CD8-positive, alpha-beta memory T cell (primary cell): ENCODE measurements at places on chromosomes 3 and 15. TPM values are rescaled to one million over a fixed set of nuclear protein-coding genes. Genes with fewer than 3 reads are reported as not detected.

PATL2 gene
- total RNA-seq, result 9.1 TPM

KCTD6 gene
- 5.5 TPM for total RNA-seq

ARPIN gene
- 0.02 TPM for total RNA-seq

MUC13 gene
- total RNA-seq, result not detected

C2CD4A gene
- total RNA-seq, result 0.09 TPM

NAA50 gene
- total RNA-seq, result 199 TPM

- DNase-seq, result peak; percentile 16
- H3K4me1 ChIP-seq, result no peaks in the 10 kb centered on the region
- H3K36me3 ChIP-seq, result no peaks in the 10 kb centered on the region
- H3K4me3 ChIP-seq, result peak overlapping the region; percentile 68
Measured at GRCh38 chr3:115513416-115513800, 109.9 kb upstream of the GAP43 start.

GRCh38 chr3:191331388-191331787 is 1.1 kb upstream of the UTS2B start:
- DNase-seq, result no peak
- H3K27ac ChIP-seq, result no peak overlapping the region
- no peaks in the 10 kb centered on the region for H3K27me3 ChIP-seq
- no peaks in the 10 kb centered on the region for H3K4me1 ChIP-seq
- no peak overlapping the region for H3K4me3 ChIP-seq

- H3K27ac ChIP-seq, result no peak overlapping the region
- peaks cover 60% of the 10 kb centered on the region for H3K36me3 ChIP-seq
- no peaks in the 10 kb centered on the region for H3K4me1 ChIP-seq
- no peak overlapping the region for H3K4me3 ChIP-seq
- no peaks in the 10 kb centered on the region for H3K27me3 ChIP-seq
Measured at GRCh38 chr3:122533931-122534334, 19.2 kb upstream of the KPNA1 start.

DNA sequence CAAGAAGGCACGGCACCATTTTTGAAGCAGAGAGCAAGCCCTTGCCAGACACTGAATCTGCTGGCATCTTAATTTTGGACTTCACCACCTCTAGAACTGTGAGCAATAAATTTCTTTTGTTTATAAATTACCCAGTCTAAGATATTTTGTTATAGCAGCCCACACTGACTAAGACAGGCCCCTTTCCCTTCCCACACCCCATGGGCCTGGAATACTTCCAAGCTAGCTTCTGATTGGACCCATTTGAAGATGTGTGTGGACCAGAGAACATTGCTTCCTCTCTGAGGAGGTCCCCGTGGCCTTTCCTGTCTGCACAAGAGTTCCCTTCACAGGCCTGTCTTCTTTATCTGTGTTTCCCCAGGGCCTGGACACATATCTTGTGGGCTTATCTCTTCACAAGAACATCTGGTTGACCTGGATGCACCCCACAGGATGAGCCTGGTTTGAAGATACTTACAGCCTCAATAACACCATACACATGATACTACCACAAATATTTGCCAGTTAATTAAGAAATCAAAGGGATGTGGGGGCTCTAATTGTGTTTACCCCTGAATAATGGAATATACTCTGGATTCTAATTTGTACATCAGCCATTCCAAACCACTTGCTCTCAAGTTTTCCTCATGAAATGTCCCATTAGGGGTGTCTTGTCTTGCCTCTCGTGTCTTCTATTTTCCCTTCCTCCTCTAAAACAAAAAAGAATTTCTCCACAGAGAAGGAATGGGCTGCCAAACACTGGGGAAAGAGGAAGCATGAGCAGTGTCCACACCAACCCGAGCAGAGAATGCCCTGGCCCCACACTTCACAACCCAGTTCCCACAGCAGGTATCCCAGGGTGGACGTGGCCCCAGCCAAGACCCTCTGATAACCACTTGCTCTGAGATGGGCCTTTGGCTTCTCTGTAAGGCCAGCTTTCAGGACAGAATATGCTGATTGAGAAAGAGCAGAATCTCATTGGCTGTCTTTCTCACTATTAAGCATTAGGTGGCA is 42.5 kb downstream of the GLB1 start:
- H3K4me1 ChIP-seq, result peaks cover 46% of the 10 kb centered on the region
- peaks cover 28% of the 10 kb centered on the region for H3K36me3 ChIP-seq
- peak overlapping the region; percentile 61 for H3K27ac ChIP-seq
- peak overlapping the region; percentile 17 for H3K4me3 ChIP-seq
- no peak for DNase-seq
- no peaks in the 10 kb centered on the region for H3K27me3 ChIP-seq

GRCh38 chr3:139608108-139608380 is 68.5 kb upstream of the RBP1 start:
- no peak overlapping the region for H3K27ac ChIP-seq
- H3K36me3 ChIP-seq, result no peaks in the 10 kb centered on the region
- H3K4me1 ChIP-seq, result no peaks in the 10 kb centered on the region
- H3K27me3 ChIP-seq, result no peaks in the 10 kb centered on the region
- H3K4me3 ChIP-seq, result no peak overlapping the region

GRCh38 chr15:46956456-46956855 is 760.8 kb upstream of the SEMA6D start:
- no peak overlapping the region for H3K27ac ChIP-seq
- H3K4me1 ChIP-seq, result no peaks in the 10 kb centered on the region
- no peaks in the 10 kb centered on the region for H3K36me3 ChIP-seq
- H3K4me3 ChIP-seq, result no peak overlapping the region
- H3K27me3 ChIP-seq, result no peaks in the 10 kb centered on the region

- H3K4me1 ChIP-seq, result no peaks in the 10 kb centered on the region
- no peak overlapping the region for H3K27ac ChIP-seq
- DNase-seq, result no peak
- H3K36me3 ChIP-seq, result no peaks in the 10 kb centered on the region
- H3K4me3 ChIP-seq, result no peak overlapping the region
- H3K27me3 ChIP-seq, result peaks cover 1% of the 10 kb centered on the region
Measured at GRCh38 chr15:51104512-51104911, 9.8 kb upstream of the TNFAIP8L3 start.

DNA sequence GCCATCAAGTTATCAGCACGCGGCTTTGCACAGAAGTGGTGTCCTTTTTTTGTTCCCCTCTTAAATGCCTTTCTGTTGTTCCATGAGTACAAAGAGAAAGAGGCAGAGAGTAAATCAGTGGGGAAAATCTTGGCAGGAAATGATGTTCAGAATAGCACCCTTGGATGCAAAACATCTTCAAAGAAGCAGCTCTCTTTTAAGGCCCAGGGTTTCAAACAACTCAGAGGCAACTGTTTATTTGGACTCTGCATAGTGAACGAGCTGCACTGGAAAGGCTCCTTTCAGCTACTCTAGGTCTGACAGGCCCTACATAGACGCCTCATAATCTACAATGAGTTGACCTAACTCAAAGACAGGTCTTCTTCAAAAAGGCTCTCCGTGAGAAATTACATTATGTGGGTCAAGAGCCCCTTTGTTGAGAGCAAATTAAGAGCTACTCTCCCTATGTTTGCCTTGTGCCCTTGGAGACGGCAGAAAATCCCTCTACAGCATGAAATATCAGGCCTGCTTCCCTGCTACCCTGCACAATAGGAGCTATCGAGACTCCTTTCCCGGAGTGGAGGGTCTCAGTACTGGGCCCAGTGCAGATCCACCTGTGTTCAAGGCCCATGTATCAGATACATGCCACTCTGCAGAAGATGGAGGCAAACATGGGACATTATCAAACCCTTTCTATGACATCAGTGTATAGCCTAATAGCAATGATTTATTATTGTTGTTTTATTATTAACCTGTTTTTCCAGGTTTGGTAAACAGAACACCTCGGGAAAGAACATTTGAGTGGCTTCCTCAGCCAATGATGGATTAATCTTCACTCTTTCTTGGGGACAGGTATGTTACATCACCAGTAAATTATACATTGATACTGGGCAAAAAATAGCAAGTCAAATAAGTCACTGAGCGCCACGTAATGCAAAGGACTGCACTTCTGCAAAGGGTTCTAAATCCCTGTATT is 53.1 kb downstream of the HEG1 start:
- no peaks in the 10 kb centered on the region for H3K27me3 ChIP-seq
- peaks cover 39% of the 10 kb centered on the region for H3K36me3 ChIP-seq
- H3K4me1 ChIP-seq, result peaks cover 21% of the 10 kb centered on the region
- H3K4me3 ChIP-seq, result no peak overlapping the region

DNA sequence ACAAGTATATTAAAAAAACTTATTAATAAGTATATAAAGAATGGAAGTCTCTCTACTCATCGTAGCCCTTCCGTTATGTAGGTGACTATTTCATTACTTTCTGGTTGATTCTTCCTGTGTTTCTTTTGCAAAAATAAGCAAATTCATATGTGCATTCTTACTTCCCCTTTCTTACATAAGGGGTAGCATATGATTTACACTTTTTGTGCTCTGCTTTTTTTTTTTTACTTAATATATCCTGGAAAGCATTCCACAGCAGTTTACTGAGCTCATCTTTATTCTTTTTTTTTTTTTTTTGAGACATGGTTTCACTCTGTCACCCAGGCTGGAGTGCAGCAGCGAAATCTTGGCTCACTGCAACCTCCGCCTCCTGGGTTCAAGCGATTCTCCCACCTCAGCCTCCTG is 12.9 kb downstream of the SCAMP5 start:
- DNase-seq, result no peak
- H3K4me1 ChIP-seq, result no peaks in the 10 kb centered on the region
- H3K27ac ChIP-seq, result no peak overlapping the region
- H3K36me3 ChIP-seq, result no peaks in the 10 kb centered on the region

DNA sequence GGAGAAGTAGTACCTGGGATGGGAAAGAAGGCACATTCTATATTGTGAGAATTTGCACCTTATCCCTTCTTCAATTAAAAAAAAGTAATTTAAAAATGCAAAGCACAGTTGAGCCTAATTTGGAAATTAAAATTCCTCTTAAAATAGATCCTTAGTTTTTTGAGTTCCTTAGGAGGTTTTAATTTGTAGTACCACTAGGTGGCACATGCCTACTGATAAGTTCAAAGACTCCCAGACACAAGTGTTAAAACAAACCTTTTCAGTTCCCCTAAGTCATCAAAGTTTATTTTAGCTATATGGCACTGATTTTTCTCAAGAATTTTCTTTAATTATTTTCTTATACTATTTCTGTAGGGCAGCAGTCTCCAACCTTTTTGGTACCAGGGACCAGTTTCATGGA is 127.6 kb upstream of the AZI2 start:
- no peak overlapping the region for H3K27ac ChIP-seq
- no peaks in the 10 kb centered on the region for H3K27me3 ChIP-seq
- H3K4me3 ChIP-seq, result no peak overlapping the region
- no peaks in the 10 kb centered on the region for H3K36me3 ChIP-seq

DNA sequence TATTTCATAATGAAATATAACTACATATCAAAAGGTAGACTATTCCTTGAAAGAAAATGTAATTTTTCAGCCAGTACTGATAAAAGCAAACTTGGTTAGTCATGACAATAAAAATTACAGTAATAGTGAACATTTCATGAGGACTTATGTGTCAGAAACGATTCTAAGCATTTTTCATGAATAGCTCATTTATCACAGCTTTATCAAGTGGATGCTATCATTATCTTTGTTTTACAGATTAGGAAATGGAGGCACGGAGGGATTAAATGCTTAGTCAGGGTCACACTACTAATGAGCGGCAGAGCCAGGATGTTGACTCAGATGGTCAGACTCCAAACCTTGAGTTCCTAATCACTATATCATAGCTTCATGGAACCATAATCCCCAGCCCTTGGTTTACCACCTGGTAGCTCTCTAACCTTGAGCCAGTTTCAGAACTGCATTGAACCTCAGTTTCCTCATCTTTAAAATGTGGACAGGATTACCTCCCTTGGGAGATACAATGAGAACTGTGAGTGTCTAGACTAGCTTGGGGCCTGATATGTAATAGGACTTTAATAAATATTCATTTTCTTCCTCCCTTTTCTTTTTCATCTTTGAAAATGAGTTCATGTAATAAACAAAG is 85.4 kb downstream of the TNIK start:
- peaks cover 45% of the 10 kb centered on the region for H3K4me1 ChIP-seq
- H3K4me3 ChIP-seq, result no peak overlapping the region
- H3K27me3 ChIP-seq, result no peaks in the 10 kb centered on the region
- no peak for DNase-seq
- no peaks in the 10 kb centered on the region for H3K36me3 ChIP-seq
- H3K27ac ChIP-seq, result no peak overlapping the region

GRCh38 chr3:377158-377561 is 180.6 kb downstream of the CHL1 start:
- no peak overlapping the region for H3K4me3 ChIP-seq
- no peak for DNase-seq
- no peaks in the 10 kb centered on the region for H3K4me1 ChIP-seq
- no peaks in the 10 kb centered on the region for H3K27me3 ChIP-seq
- H3K36me3 ChIP-seq, result no peaks in the 10 kb centered on the region

- DNase-seq, result no peak
- H3K4me3 ChIP-seq, result no peak overlapping the region
- H3K4me1 ChIP-seq, result no peaks in the 10 kb centered on the region
- no peaks in the 10 kb centered on the region for H3K36me3 ChIP-seq
Measured at GRCh38 chr3:56187051-56187450, 281.2 kb downstream of the ERC2 start.

- no peak for DNase-seq
- no peaks in the 10 kb centered on the region for H3K36me3 ChIP-seq
- H3K27ac ChIP-seq, result no peak overlapping the region
- no peaks in the 10 kb centered on the region for H3K4me1 ChIP-seq
Measured at GRCh38 chr15:46242935-46243334, 608.1 kb downstream of the SQOR start.

- no peaks in the 10 kb centered on the region for H3K4me1 ChIP-seq
- no peak overlapping the region for H3K4me3 ChIP-seq
- no peak for DNase-seq
- no peaks in the 10 kb centered on the region for H3K27me3 ChIP-seq
Measured at GRCh38 chr15:63063164-63063756, 20.7 kb downstream of the TPM1 start.

- peaks cover 21% of the 10 kb centered on the region for H3K4me1 ChIP-seq
- peak overlapping the region; percentile 71 for H3K27ac ChIP-seq
- peak overlapping the region; percentile 75 for H3K4me3 ChIP-seq
- H3K27me3 ChIP-seq, result no peaks in the 10 kb centered on the region
- no peaks in the 10 kb centered on the region for H3K36me3 ChIP-seq
Measured at GRCh38 chr3:149751551-149751950, 738 bp downstream of the COMMD2 start.

DNA sequence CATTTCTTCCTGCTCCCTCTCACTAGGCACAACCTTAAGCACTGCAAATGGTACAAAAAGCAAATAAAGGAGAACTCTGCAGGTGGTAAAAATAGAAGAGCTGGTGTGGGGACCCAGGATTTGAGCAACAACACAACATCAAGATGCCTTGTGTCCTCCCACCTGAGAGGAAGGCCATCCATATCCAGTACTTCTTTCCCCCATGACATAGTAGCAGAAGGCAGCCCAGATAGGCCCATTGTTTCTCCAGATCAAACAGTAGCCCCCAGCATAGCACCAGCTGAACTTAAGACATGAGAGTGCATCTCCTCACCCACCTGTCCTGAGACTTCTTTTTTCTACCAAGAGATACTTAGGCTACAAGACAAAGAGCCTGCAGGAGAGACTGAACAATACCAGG is 180.5 kb downstream of the GOLGA6L6 start:
- H3K4me1 ChIP-seq, result peaks cover 5% of the 10 kb centered on the region
- H3K27ac ChIP-seq, result no peak overlapping the region
- no peaks in the 10 kb centered on the region for H3K27me3 ChIP-seq
- H3K36me3 ChIP-seq, result no peaks in the 10 kb centered on the region
- no peak for DNase-seq
